B cell (primary cell): ENCODE measurements at places on chromosomes 2 and 18. TPM values are rescaled to one million over a fixed set of nuclear protein-coding genes. Genes with fewer than 3 reads are reported as not detected.

CFC1 gene
- total RNA-seq: not detected in 2 replicates

TAF1B gene
- 21.8 and 25.5 TPM in 2 replicates for total RNA-seq

OXER1 gene
- total RNA-seq: 3.3 and 4.0 TPM in 2 replicates

ELOA2 gene
- total RNA-seq: not detected in 2 replicates

UGT1A8 gene
- not detected in 2 replicates for total RNA-seq

HOXD3 gene
- total RNA-seq: not detected in 2 replicates

COL5A2 gene
- total RNA-seq: 0.44 and 0.66 TPM in 2 replicates

CD8B gene
- total RNA-seq: 0.46 TPM in 1 of 2 replicates, not detected in the other

WDR33 gene
- 95.2 and 101 TPM in 2 replicates for total RNA-seq

UPP2 gene
- not detected in 2 replicates for total RNA-seq

KIF1A gene
- not detected in 2 replicates for total RNA-seq

IL36RN gene
- total RNA-seq: not detected in 2 replicates

NYAP2 gene
- 0.15 and 0.17 TPM in 2 replicates for total RNA-seq

ARHGAP28 gene
- total RNA-seq: not detected in 2 replicates

C2orf49 gene
- 29.3 and 32.1 TPM in 2 replicates for total RNA-seq

RUFY4 gene
- not detected in 2 replicates for total RNA-seq

DNA sequence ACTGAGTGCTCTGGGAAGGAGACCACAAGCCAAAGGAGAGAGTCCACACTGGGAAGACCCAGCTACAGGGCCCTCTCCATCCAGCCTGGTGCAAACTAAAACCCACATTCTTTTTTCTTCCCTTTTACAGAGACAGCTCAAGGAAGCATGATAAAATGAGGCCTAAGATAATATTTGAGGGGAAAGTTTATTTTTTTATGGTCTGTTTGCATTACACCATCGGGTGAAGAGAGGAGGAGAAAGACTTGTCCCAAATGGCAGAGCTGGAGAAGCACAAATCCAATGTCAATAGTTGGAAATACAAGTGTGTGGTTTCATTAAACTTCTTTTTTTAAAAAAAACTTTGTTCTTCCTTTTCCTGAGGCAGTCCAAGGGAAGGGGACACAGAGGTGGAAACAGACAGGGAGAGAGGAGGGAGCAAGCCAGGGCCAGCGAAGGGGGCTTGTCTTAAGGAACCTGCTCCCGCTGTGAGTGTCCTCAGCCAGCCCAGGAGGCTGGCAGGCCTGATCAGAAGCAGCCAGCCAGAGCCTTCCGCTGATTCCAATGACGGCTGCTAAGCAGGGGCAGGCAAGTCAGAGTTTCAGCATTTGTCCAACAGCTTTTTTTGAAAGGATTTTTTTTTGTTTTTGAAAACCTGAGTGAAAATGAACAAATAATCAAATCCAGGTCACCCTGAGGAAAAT is 203.8 kb upstream of the SIX2 start:
- DNase-seq: no peak

GRCh38 chr2:124582387-124582786 is 557.3 kb downstream of the CNTNAP5 start:
- DNase-seq: no peak

DNA sequence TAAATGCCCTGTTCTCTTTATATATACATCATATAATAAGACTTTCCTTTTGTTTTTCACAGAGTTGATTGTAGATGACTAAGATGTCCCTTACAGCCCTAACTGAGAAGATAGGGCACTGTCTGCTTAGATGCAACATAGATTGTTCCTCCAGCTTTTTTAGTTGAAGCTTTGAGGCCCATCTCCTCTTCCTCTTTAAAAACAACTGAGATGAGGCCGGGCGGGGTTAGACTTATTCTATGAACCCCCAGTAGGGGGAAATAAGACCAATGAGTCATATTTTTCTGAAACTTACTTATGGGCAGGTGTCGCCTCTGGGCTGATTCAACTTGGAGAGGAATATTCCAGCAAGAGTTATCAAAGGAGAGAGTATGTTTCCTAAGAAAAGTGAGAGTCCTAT is 84.6 kb downstream of the FBXO15 start:
- DNase-seq: peak; percentile 65

DNA sequence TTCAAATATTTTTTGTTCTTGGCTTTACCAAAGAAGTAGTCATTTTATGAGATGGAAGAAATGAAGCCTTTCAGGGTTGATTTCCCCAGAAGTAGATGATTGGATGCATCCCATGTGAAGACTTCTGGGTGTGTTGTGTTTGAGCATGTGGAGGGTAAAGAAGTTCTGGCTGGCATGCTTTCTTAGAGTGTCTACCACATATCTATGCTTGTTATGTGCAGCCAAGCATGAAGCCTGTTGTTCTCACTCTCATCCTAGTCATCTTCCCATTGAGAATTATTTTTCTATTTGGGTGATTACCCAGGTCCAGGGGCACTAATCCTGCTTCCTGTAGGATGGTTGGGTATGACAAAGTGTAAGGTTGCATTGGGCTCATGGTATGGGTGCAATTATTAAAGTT is 472.9 kb downstream of the PTPRM start:
- no peak for DNase-seq

GRCh38 chr18:413233-413632 is 87.3 kb downstream of the COLEC12 start:
- no peak for DNase-seq

- no peak for DNase-seq
Measured at GRCh38 chr18:55136864-55137263, 177.6 kb upstream of the CCDC68 start.

DNA sequence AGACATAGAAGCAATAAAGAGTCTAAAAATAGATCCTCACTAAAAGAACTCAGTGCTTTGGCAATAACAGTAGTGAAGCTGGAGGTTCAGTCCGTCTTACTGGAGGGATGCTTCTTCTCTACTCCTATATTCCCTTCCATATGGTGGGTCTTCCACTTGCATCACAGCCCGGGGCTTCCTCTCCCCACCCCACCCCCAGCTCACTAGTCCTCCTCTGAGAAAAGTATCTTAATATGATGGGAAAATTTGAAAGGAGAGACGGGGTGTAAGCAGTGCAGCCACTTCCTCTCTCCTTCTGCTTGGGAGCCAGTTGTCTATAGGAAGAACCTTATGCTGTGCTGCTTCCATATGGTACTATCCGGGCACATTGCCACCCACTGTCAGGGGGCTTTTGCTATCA is 57.2 kb upstream of the SPOPL start:
- DNase-seq: no peak

DNA sequence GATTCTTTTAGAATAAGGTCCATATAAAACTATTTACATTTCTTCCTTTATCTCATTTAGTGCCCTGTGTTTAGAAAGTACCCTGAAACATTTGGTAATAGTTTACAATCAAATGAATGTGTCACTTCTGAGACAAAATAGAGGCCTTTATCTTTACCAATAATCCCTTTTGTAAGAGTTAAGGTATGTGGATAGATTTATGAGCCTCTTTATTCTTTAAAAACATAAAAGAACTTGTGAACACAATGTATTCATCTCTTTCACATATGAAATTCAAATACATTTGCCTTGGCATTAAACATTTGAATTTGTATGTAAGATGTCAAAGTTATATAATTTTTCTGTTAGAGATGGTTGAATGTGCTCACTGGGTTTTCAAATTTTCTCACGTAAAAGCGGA is 180.5 kb upstream of the CWC22 start:
- no peak for DNase-seq

- DNase-seq: no peak
Measured at GRCh38 chr2:38709567-38710194, 41.5 kb downstream of the SRSF7 start.

DNA sequence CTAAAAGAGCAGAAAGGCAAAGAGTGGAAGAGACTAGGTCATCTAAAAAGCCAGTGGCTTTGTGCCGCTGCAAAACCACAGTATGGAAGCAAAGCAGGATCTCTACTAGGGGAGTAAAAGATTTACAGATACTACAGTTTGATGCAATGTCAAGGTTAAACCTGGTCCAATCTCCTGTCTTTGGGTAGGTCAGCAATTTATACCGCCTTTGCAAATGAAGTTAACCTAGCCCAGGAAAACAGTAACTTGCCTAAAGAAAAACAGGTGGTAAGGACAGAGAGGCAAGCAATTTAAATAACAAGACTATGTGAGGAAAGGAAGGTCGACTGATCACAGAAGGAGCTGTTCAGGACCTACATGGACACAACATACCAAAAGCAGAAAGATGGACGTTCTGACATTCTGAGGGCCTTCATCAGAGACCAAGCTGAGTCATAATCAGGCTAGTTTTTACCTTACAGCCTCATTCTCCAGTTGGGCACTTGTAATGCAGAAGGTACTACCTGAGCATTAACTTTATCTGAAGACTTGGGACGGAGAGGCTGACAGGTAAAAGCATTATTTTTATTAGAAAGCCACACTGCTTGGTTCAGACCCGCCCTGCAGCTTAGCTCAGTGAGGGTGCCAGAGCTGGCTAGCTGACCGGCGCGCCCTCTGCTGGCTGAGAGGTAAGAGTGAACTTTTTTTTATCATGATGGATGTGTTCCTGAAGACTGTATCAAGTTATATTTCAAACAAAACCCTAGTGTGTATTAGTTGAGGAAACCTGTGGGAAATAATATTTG is 15.9 kb downstream of the CDKL4 start:
- DNase-seq: peak; percentile 85

- DNase-seq: no peak
Measured at GRCh38 chr18:9838144-9838877, 47.5 kb upstream of the TXNDC2 start.

DNA sequence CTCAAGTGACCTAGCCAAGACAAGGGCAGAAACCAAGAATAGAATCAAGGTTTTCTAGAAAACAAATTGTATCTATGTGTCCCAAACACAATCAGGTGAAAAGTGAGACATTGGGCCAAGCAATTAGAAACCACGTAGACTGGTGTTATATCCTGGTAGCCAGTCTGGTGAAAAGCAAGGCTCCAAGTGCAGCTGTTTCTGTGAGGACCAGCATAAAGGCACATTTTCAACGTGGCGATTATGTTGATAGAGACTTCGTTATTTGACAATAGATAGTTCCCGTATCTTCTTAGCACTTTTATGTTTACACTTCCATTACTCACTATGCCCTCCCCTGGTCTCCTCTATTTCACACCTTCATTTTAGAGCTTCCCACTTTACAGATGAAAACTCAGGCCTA is 103.2 kb upstream of the ZFP36L2 start:
- DNase-seq: no peak

- no peak for DNase-seq
Measured at GRCh38 chr2:106116248-106116647, 77.9 kb downstream of the UXS1 start.

DNA sequence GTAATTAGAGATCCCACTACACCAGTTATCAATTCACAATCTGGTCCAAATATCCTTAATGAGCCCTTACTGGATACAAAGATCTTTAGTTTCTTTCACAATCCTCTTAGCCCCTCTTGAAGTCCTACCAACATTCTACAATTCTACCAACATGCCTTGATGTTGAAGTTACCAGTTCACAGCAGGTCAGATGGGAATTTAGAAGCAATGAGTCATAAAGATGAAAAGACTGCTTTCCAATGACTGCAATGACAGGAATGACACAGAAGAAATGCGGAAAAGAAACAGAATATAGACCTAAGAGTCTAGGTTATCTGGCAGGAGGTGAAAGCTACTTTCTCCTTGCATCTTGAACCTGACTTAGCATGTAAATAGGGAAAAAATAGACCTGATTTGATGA is 24.5 kb downstream of the RTTN start:
- no peak for DNase-seq

GRCh38 chr2:233165895-233166661 is 85.4 kb upstream of the ATG16L1 start:
- no peak for DNase-seq

DNA sequence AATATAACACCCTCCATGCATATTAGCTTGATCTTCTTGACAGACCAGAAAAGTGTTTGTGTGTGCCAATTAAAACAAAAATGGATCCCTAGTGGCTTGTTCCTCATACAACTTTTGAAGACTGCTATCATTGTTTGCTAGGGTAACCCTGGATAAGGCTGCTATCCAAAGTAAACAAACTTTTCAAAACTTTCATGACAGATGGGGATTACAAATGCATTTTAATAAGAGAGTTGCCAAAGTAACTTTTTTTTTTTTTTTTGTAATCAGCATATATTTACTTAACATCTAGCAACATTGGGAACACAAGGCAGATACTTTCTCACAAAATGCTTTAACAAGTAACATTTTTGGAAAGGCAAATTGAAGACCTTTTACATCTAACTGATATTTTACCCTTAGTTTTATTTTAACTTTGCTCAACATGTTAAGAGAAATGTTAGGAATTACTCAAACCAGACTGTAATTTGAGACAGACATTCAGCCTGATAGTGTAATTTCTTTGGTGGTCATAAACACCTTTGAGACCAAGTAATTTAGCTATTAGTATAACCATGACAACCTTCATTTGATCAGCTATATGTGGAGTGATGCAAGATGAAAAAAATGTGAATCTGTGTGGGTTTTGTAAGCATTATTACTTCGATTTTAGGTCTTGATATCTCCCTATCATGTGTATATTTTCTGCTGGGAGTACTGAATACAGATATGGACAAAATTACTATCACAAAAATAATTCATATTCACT is 300.9 kb downstream of the ARHGAP15 start:
- no peak for DNase-seq

DNA sequence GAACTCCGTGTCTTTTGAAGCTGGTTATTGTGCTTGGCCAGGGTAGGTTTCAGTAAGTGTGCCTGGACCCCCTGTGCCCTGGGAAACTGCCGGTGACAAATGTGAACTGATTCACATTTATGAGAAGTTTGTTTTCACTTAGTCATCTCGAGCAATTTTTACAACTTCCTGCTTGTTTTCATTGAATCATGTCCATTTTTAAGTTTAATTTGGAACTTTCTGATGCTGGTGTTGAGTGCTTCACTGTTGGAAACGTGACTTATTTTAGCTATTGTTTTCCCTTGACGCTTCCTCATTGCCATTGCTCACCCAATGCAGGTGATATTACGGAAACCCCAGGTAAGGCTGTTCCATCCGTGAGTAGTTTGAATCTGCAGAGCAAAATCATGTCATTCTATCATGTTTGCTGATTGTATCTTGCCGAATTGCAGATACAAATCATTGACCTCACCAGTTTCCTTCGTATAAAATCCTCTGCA is 97.2 kb downstream of the RTN4 start:
- no peak for DNase-seq

- no peak for DNase-seq
Measured at GRCh38 chr2:241469746-241470145, 38.6 kb downstream of the STK25 start.

- no peak for DNase-seq
Measured at GRCh38 chr2:151302879-151303278, 13.4 kb upstream of the NMI start.
